HCT116 (cell line): ENCODE measurements at places on chromosomes 2 and 18.

GRCh38 chr18:79421275-79421857, 25.6 kb downstream of the NFATC1 start:
- no peak for DNase-seq

DNA sequence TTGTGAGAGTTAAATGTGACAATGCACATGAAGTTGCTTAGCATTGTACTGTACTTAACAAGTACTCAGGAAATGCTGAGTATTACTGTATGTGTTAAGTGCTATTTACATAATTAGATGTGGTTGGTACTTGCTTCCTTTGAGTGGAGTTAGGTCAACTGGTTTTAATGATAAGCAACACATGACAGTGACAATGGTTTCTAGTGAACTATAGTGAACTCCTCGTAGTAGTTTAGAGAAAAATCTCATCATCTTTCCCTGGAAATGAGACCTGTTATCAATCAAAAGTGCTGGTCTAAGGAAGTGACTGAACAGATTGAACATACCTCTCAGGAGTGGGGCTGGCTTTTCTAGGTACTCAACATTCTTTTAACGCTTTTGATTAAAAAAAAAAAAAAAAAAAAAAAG, 29.2 kb upstream of the ZDBF2 start:
- no peak for DNase-seq

GRCh38 chr2:134320930-134321329, 67.1 kb downstream of the MGAT5 start:
- DNase-seq, result no peak

DNA sequence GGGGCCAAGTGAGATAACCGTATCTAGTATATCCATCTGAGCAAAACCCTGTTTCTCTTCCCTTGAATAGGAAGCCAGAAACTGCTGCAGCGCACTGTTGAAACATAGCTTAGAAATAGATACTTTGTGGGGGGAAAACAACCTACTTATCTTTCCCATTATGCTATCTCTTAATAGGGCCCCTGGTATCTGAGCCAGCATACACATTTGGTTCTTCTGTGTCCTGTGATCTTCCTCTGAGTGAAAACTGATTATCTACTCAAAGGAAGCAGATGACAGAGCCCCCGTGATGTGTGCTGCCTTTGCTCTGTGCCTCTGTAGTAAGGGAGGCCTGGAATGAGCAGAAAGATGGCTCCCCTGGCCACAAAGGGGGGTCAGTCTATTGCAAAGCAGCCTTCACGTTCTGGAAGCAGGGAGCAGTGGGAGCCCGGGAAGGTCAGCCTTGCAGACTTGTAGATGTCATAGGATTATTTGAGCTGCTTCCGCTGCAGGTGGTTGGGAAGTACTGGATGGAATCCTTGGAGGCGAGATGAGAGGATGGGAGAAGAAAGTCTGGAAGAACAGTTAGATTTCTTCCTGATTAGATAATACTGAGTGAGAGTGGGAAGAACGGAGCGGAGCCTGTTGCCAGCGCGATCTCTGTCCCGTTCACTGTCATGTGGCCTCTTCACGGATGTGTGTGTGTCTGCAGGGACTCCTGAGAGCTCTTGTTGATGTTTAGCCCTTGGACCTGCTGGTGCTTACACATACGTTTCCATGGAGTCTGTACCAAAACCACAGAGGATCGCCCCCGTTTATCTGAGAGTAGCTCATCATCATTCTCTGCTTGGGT, 150.1 kb downstream of the AGAP1 start:
- DNase-seq, result no peak

DNA sequence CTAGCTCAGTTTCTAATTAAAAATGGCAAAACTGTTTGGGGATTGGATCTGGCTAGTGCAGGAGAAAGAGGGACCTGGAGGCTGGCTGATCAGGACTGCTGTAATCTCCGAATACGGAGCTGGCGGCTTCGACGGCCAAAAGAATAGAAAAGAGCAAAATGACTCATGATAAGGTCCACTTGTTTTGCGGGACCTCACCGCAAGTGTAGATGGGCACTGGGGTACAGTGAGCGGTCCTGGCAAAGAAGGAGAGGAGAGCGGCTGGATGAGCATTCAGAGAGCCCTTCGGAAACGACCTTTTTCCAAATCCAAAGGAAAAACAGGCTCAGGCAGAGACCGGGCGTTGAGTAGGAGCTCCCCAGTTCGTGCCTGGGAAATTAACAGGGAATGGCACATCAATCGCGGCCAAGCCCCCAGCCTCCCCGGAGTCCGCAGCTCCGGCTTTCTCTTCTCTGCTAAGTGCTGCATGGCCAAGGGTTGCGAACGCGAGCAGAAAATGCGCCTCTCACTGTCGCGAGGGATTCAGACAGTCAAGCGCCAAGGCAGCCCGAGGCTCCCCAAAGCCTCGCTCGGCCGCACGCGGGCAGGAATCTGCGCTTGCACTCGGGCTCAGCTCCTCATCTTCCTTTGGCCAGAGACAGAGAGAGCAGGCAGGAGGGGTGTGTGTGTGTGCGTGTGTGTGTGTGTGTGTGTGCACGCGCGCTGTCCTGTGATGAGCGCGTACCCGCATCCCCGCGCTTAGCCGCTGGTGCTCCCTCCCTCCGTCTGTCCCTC, 1.8 kb downstream of the DCC start:
- DNase-seq, result no peak

DNA sequence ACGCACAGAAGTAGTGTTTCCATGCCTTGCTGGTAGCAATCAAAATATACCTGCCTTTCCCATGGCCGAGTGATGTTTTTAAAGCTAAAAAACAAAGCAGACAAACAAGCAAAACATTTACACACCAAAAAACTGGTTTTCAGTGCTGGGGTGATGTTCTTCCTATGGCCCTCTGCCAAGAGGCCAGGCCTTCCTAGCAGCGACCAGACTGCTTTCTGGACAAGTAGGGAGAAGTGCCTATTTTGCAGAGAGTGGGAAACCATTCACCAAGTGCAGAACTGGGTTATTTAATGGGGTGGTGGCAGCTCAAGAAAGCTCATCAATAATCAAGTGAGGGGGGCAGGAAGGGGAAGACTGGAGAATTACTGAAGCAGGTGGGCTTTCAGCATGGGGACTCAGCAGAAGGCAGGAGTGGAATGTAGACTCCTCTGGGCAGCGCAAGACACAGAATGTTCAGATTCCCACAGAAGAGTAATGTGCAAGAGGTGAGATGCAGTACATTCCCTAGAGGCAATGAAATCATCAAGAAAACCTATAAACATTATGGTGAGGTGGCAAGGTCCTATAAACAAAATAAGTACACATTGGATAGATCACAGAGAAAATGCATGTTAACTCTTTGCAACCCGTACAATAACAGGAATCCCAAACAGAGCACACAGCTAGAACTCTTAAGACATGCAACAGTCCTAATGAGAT, 44.0 kb downstream of the CPO start:
- DNase-seq, result no peak

GRCh38 chr2:61463769-61464475, 7.0 kb downstream of the USP34 start:
- DNase-seq, result no peak

GRCh38 chr18:39191058-39191457, 1625.5 kb upstream of the CELF4 start:
- DNase-seq, result no peak

DNA sequence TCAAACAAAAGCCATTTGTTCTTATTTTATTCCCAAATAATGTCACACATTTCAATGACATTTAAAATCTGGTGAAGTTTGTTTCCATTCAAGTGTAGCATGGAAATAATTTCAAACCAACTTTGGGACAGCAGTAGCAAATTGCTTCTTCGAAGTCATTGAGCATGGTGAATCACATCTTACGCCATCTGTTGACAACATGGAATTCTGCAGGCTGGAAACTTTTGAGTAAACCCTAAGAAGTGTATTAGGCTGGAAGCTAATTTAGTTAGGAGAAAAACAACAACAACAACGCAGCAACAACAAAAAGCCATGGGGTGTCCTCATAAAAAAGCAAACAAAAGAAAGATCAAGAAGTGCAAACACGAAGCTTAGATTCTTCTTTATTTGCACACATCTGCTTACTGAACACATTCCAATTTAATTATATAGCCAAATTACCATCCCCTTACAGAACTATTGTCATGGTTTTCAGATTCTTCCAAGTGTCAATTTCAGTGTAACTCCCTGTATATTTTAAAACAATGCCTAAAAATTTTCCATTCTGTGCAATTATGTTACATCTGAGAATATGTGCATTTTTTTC, 659.0 kb upstream of the CDH7 start:
- DNase-seq, result no peak

DNA sequence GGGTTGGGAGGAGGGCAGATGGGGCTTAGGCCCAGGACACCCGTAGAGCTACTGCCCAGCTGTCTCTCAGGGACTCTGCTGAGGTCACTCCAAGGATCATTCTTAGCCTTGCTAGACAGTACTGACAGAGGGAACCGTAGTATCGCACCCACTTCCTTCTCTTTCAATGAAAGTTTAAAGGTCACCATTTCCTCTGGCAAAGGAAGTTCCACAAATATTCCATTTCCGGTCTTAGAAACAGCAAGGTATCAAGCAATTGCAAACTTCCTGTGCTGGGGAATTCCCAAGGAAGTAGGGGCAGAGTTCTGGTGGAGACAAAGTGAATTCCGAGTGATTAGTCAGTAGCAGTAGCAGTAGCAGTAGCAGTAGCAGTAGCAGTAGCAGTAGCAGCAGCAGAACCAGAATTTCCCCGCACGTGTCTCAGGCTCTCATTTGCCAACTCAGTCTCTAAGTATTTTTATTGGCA, 24.7 kb downstream of the IL1B start:
- no peak for DNase-seq

- no peak for DNase-seq
Measured at GRCh38 chr2:44929159-44929734, 12.3 kb upstream of the SIX3 start.

DNA sequence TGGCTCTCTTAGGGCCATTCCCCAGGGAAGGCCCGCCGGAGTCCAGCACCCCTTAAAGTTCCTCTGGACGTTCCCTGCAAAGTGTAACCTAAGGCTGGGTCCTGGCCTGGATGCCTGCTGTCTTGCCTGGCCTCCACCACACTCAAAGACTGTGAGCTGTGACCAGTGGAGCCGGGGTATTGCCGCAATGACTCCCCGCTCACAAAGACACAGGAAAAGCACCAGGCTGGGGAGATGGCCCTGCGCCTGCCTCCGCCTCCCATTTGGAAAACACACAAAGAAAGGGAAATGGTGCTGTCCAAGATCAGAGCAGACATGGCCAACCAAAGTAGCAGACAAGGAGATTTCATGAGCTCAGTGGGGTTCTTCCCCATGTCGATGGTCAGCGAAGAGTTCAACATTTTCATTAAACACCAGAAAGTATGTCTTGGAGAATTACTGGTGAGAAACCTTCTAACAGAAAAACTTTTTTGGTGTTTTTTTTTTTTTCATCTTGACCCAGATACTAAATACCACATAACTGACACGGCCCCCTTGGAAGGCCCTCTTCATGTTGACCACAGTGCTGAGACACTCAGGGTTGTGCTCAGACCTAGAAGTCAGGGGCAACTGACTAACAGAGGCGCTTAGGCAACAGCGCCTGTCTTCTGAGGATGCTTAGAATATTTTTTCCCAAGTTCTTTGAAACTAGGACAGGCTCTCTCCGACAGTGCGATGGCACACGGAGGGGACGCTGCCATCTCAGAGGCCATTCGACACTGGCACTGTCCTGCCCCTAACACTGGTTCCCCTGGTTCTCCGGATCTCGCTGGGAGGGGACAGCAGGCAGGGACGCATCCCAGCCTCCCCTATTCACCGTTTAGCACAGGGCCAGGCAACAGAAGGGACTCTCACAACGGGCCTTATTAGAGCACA, 226.4 kb upstream of the ID2 start:
- no peak for DNase-seq
